Breast epithelium (tissue), 4 donors: ENCODE measurements at places on chromosomes 1 and 21. TPM values are rescaled to one million over a fixed set of nuclear protein-coding genes. Genes with fewer than 3 reads are reported as not detected.

OR2L3 gene
- total RNA-seq = not detected

PEAR1 gene
- total RNA-seq = 15.1 TPM

LRRC53 gene
- total RNA-seq = not detected

FCAMR gene
- not detected for total RNA-seq

GBP5 gene
- 2.6 TPM for total RNA-seq

EPHX1 gene
- 67.3 TPM for total RNA-seq

GJB5 gene
- total RNA-seq = not detected

ARHGEF16 gene
- total RNA-seq = 16.2 TPM

C2CD4D gene
- 0.73 TPM for total RNA-seq

WNT9A gene
- total RNA-seq = 1.1 TPM

RPS27 gene
- 3,226 TPM for total RNA-seq

DNA sequence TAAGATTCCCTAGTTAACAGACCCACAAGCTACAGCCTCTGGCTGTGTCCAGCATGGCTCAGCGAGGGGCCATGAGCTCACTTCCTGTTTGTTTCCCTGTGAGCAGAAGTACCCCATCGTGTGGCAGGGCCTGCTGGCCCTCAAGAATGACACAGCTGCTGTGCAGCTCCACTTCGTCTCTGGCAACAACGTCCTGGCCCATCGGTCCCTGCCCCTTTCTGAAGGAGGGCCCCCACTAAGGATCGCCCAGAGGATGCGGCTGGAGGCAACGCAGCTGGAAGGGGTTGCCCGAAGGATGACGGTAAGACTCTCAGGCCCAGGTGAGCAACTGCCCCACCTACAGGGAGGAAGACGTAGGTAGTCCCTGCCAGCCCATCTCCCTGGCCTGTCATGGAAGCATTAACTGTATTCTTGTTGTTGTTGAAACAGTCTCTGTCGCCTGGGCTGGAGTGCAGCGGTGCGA, 38.2 kb downstream of the ZBTB17 start:
- DNase-seq = peak; percentile 11

- DNase-seq = no peak
Measured at GRCh38 chr1:71054281-71054731, 6.7 kb upstream of the PTGER3 start.

DNA sequence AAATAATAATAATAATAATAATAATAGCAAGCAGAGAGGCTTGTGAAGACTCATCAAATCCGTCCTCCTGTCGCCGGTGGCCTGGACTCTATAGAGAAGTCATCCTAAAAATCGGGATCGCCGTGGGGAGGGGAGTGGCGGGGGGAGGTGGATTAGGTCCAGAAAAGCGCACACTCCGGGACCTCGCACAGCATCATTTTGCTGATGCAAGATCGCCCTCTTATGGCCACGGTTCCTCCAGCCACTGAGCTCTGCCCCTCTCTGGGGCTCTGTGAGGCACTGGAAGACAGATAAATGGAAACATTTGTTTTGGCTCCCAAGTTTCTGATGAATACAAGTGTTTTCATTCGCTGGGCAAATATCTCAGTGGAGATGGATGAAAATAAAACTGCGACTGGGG, 612.0 kb downstream of the MATN1 start:
- no peak for DNase-seq

DNA sequence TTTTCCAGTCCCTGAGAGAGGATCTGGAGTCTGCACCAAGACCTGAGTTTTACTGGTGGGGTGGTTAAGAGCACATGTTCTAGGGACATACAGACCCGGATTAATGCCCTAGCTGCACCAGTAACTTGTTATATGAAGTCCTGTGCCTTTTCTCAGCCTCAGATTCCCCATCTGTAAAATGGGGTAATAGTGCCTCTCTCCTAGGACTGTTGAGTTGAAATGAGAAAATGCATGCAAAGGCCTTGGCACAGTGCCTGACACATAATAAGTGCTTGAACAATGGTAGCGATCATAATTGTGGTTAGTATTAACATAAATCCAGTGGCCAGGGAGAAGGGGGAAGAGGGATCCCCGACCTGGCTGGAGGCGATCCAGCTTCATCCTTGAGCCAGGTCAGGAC, 12.3 kb downstream of the AHDC1 start:
- DNase-seq = no peak

- DNase-seq = no peak
Measured at GRCh38 chr1:156931974-156932710, 11.7 kb downstream of the LRRC71 start.

DNA sequence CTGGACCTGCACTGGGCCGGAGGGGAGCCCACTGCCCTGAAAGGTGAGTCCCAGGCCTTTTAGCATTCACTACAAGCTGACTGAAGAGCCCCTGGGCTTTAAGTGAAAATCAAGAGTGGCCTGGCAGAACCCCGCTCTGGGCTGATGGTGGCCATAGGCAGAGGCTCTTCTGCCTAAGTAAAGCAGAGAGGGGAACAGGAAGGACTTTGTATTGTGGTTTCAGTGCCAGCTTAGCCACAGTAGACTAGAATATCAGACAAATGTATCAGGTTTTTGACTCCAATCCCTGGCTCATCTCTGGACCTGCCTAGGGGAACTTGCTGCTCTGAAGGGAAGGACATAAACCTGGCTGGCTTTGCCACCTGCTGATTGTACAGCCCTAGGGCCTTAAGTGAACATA, 10.2 kb upstream of the HENMT1 start:
- DNase-seq = no peak

DNA sequence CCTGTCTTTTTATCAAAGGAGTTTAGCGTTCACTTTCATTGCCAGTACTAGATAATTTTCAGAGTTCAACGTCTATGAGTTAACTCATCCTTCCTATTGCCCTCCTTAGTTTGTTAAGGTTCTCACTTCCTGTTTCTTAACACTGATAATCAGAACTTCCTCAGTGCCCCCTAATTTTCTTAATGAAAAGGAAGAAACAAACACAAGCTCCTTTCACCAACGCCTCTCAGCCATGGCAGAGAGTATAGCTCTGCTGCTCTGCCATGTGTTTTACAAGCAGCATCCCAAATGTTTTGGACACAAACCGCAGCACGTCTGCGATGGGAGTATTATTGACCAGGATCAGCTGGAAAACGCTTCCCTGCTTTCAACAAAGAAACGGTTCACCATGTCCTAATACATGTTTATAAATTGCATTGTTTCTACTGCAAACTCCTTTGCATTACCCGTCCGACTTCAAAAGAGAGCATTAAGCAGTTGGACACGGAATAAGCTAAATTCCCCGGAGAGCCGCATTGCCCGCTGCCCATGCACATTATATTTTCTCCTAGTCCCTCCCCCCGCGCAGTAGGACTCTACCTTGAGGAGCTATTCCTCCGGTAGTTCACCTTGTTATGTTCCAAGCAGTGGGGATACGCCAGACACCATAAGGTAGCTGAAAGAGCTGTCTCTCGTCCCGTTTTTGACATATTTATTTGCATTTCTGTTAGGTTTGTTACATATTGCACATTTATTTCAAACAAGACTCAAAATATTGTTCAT, 561 bp downstream of the OLFM3 start:
- DNase-seq = no peak

- no peak for DNase-seq
Measured at GRCh38 chr1:22625262-22625925, 11.0 kb upstream of the C1QA start.

- no peak for DNase-seq
Measured at GRCh38 chr1:21669258-21670058, at the start of gene RAP1GAP. RAP1GAP (minus strand) TSS chr1:21669357; CDS start chr1:21620032, 49,325 bp downstream.

DNA sequence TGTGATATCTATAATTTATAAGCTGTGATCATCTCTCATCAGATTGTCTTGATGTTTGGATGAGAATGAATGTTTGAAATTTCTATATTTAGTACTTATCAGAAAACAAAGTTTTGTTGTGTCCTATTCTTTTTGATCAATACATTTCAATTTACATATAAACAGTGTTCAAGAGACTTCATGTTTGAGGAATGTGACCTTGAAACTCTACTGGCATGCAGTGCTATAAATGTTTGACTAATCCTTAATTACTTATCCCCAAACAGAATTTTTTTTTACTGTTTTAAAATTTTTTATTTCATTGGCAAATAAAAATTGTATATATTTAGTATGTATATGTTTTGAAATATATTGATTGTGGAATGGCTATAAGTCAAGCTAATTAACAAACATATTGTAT, 1.5 kb upstream of the PRKAA2 start:
- no peak for DNase-seq

- no peak for DNase-seq
Measured at GRCh38 chr1:52348704-52349300, 17.2 kb downstream of the CC2D1B start.

- no peak for DNase-seq
Measured at GRCh38 chr1:49213301-49213700, 436.6 kb upstream of the BEND5 start.

GRCh38 chr1:11984576-11984975, 4.3 kb downstream of the MFN2 start:
- DNase-seq = no peak

GRCh38 chr1:100266741-100267140, 725 bp downstream of the RTCA start:
- DNase-seq = no peak

- DNase-seq = no peak
Measured at GRCh38 chr1:23020706-23021405, 1.6 kb downstream of the KDM1A start.

DNA sequence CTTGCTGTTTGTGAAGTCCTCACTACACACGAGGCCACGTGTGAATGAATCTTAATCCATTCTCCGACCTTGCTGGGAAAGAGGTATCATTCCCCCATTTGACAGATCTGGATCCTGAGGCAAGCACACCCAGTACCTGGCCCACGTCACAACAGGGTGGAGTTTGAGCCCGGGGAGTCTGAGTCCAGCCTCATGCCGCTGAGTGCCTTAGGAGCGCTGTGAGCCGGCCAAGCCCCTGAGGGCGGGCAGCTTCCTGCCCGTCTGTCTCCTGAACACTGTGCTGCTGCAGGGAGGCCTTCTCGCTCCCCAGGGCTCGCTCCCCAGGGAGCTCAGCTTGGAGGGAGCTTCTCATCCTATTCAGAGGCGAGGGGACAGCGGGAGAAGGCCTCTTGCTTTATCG, 29.7 kb downstream of the SLC45A1 start:
- no peak for DNase-seq

- no peak for DNase-seq
Measured at GRCh38 chr1:92949937-92950817, 11.1 kb downstream of the DIPK1A start.
